ENCODE measurements at places on chromosomes 1 and 21.
A peak's percentile ranks its signal among the peaks of the same experiment; 100 is the strongest.

DNA sequence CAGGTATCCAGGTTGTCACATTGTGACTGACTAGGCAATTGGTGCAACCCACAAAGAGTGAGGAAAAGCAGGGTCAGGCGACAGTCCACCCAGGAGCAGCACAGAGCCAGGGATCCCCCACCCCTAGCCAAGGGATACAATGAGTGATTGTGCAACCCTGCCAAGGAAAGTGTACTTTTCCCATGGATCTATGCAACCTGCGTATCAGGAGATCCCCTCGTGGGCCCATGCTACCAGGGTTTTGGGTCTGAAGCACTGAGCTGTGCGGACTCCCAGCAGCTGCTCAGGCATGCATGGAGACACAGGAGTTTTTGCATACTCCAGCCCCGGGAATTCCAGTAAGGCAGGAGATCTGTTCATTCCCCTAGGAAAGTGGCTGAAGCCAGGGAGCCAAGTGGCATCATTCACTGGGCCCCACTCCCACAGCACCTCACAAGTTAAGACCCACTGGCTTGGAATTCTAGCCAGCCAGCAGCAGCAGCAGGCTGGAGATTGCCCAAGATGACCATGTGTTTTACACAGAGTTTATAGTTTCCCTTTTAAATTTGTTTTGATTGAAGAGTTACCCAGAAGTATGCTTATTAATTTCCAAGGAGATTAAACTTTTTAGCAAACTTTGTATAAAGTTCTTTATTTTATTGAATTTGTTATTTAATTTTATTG lies 136.0 kb downstream of the LTN1 start:
- DNase-seq, result peak; percentile 6

DNA sequence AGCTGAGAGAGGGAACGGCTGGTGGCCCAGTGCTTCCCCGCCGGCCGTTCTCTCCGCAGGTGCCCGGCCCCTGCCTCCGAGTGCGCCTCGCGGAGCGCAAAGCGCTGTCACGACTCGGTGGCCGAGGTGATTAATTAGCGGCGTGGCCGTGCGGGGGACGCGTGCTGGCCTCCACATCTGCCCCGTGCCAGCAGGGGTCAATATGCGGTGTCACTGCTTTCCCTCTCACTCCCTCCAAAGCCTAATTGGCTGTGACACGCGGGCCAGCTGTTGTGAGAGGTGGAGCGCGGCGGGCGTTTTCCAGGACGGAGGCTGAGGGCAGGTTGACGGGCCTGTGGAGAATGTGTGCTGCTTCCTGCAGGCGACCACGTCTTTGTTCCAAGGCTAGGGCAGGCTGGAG lies 239.0 kb downstream of the LMX1A start:
- DNase-seq, result no peak

DNA sequence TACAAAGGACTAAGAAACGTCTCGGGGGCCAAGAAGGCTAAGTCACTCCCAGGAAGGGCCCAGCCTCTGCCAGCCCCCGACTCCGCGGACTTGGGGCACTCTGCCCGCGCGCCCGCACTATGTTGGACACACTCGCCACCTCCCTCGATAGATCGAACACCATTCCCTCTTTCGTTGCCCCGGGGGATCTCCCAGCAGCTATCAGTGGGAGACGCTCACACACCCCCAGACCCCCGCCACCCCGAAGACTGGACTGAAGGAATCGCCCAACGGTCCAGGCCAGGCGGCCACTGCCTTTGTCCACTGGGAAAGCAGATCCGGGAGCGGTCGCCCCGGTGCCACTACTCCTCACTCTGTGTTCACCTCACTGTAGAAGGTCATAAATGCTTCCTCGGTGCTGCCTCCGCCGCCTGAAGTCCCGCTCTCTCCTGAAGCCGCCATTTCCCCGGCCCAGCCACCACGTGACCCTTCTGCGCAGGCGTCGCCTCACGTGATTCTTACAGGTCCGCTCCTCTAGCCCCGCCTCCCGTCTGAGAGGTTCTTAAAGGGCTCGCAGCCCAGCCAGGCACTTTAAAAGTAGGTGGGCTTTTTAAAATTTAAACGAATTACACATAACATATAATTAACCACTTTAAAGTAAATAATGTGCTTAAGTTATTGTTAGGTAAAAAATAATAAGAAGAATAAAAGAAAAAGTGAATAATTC lies at the start of gene DNAJC8:
DNAJC8 (minus strand) TSS at position 472 of the 706 bp plus-strand sequence; CDS start at position 441, 31 bp downstream.
- peak; percentile 94 for DNase-seq

GRCh38 chr1:209736490-209737117 lies 19.2 kb upstream of the TRAF3IP3 start:
- DNase-seq, result no peak

DNA sequence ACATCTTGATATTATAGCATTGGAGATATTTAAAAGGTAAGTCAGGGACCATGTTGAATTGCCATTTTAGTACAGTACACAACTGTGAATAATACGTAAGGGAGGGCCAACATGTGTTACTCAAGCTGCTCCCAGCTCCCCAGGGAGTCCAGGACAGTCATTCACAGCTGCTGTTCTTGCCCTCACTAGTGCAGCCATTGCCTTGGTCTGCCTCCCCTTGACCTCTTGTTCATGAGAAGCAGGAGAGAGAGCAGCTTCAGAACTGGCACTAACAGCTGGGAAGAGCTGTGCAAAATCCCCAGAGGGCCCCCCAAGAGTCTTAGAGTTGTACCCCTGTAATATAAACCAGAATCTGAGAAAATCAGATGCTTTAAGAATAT lies 16.4 kb downstream of the TCEANC2 start:
- DNase-seq, result peak; percentile 70

DNA sequence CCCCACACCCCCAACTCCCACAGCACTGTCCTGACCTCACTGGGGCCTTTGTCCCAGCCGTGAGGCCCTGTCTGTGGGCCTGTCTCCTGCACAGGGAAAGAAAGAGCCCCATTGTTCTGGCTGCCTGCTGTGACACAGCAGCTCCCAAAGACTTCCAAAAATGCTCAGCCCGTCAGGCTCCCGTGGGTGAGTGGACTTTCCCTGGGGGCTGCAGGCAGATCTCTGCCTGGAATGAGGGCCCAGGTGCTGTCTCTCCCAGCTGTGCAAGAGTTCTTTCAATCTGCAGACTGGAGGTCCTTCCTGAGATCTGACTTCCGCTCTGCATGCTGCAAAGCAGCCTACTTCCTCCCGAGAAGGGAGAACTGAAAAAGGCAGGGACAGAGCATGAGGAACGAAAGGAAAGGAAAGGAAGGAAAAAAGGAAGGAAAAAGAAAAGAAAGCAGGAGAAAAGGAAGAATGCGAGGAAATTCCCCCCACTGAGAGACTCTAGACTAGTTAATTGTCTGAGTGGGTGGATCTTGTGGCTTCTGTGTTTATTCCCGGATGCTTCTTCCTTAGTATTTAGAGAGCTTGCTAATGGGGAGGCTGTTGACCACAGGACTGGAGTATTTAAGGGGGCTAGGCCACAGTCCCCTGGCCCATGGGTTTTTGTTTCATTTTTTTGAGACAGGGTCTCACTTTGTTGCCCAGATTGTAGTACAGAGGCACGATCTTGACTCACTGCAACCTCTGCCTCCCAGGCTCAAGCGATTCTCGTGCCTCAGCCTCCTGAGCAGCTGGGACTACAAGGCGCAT lies 15.0 kb downstream of the NES start:
- DNase-seq, result peak; percentile 28

- DNase-seq, result peak; percentile 30
These were observed 51.5 kb downstream of the ACOT7 start for GRCh38 chr1:6342056-6342455.

DNA sequence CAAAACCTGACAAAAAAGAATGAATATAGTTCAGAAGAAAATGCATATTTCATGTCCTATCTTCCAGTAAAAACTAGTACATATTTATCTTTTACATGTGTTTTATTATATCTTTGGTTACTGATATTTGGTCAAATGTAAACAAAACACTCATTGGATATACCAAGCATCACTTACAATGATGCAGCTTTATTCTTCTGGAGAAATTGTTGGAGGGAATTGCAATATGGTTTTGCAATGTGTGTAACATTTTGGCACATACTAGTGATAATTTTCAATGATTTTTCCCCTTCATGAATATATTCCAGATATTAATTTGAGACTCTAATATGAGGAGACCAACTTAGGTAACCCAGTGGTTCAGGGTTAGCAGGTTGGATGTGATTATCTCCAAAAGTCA lies 146.1 kb downstream of the ZC3H11B start:
- no peak for DNase-seq

GRCh38 chr1:224193319-224193966 lies 10.4 kb downstream of the DEGS1 start:
- no peak for DNase-seq

GRCh38 chr1:111862599-111862998 lies 106.9 kb downstream of the DDX20 start:
- DNase-seq, result no peak

- DNase-seq, result no peak
These were observed 13.9 kb downstream of the S1PR1 start for GRCh38 chr1:101250656-101251272.

DNA sequence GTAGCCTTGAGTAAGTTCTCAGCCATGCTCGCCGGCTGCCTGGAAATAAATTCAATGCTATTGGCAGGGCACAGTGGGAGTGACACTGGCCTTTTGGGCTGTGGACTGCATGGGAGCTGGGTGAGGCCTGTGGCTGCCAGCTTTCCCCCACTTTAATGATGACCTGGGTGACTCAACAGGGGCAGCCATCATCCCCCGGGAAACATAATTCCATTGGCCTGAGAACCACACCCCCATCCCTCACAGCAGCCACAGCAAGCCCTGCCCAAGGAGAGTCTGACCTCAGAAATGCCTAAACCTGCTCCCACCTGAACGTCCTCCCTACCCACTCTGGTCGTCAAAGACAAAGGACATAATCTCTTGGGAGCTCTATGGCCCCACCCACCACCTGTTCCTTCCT lies 384.0 kb downstream of the LTN1 start:
- no peak for DNase-seq

DNA sequence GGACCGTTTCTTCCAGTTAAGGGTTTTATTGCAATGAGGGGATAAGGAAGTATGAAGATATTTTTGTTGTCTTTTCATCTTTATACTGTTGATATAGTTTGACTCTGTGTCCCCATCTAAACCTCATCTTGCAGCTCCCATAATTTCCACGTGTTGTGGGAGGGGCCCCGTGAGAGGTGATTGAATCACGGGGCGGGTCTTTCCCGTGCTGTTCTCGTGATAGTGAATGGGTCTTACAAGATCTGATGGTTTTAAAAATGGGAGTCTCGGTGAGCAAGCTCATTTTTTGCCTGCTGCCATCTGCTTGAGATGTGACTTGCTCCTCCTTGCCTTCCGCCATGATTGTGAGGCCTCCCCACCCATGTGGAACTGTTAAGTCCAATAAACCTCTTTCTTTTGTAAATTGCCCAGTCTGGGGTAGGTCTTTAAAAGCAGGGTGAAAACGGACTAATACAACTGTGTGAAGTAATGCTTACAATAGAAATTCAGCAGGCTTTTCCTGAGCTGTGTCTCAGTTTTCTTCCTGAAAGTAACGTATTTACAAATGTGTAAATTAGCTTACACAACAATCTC lies 377.3 kb downstream of the SIPA1L2 start:
- DNase-seq, result no peak

GRCh38 chr1:15941899-15942660 lies 33.8 kb downstream of the ZBTB17 start:
- no peak for DNase-seq

GRCh38 chr1:49051647-49052046 lies 275.0 kb upstream of the BEND5 start:
- DNase-seq, result no peak

GRCh38 chr1:151130987-151131586 lies 15.3 kb downstream of the SEMA6C start:
- DNase-seq, result peak; percentile 96

GRCh38 chr1:227521782-227522181 lies 41.6 kb upstream of the ZNF678 start:
- no peak for DNase-seq

DNA sequence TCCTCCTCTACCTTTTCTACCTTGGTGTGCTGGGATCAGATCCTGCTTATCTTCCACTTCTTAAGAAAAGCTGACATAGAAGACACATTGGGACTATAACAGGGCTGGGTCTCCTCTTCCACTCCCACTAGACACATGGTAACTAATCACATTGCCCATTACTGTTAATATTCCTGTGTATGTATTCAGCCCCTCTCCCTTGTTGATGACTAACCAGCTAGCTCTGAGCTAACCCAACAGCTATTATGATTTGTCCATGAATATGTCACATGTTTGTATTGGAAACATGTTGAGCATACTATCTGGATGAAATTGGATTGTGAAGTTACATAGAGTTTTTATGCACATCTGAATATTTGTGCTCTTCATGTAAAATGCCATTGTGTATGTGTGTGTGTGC lies 52.9 kb downstream of the MPZL1 start:
- DNase-seq, result peak; percentile 53

DNA sequence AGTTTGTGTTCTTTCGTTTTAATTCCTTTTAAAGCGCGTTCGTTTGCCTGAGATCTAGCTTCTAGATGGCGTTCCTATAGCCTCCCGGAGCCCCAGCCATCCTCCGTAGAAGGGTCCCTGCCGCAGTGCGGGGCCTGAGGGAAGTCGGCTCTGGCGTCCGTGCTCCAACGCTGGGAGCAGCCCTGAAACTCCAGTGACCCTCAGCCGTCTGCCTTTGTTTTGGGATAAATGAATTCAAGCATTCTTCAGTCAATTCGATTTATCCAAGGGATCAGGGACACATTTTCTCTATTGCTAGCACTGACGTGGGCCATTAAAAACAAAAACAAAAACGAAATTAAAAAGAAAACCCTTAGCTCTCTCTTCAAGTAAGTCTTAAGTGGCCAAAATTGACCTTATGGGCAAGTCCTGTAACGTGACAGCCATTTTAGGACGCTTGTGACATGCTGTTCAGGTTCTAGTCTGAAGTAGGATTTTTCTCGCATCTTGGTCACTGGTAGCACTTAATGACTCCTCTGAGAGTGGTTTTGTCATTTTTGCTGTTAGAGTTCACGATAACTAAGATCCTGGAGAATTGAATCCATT lies 742 bp upstream of the HSPA13 start:
- no peak for DNase-seq

GRCh38 chr1:15959827-15960446 lies 16.0 kb downstream of the ZBTB17 start:
- no peak for DNase-seq

DNA sequence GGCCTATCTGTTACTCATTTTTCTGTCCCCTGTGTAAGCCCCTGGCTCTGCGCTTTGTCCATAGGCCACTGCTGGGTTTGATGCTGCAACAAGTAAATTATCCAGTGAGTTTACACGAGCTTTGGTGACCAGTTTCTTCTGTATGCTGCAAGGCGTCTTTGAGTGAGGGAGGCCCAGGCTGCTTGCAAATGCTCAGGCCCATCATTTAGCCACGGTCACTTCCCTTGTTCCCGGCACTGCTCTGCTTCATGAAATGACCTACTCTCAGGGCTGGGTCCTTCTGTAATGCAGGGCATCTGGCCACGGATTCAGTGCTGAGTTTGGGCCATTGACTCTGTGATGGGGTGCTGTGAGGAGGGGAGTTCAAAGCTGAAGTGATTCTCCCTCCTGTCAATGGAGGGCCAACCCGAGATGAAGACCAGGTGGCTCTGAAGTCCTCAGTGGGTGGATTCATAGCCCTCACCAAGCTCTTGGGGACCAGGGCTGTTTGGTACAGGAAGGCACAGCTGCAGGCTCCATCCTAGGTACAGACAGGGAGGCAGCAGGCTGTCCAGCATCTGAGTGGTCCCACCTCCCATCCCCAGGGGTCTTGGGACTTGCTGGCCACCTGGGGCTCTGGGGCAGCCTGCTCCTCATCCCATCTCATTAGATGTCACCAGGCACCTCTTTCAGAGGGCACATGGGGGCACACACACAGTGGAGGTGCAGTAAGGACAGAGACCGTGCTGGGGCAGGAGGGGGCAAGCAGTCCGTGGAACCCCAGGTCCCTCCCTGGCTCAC lies 21.7 kb downstream of the LHX4 start:
- no peak for DNase-seq

- peak; percentile 47 for DNase-seq
These were observed 844 bp downstream of the ZMYM6 start for GRCh38 chr1:35030756-35031446.

Measured in choroid plexus epithelial cell (primary cell).